ENCODE measurements at places on chromosomes 6 and 20.

- no peak for DNase-seq
These were observed 221.0 kb downstream of the NFATC2 start for GRCh38 chr20:51321343-51322163.

- no peak for DNase-seq
These were observed 354.4 kb downstream of the FRK start for GRCh38 chr6:115706324-115706723.

DNA sequence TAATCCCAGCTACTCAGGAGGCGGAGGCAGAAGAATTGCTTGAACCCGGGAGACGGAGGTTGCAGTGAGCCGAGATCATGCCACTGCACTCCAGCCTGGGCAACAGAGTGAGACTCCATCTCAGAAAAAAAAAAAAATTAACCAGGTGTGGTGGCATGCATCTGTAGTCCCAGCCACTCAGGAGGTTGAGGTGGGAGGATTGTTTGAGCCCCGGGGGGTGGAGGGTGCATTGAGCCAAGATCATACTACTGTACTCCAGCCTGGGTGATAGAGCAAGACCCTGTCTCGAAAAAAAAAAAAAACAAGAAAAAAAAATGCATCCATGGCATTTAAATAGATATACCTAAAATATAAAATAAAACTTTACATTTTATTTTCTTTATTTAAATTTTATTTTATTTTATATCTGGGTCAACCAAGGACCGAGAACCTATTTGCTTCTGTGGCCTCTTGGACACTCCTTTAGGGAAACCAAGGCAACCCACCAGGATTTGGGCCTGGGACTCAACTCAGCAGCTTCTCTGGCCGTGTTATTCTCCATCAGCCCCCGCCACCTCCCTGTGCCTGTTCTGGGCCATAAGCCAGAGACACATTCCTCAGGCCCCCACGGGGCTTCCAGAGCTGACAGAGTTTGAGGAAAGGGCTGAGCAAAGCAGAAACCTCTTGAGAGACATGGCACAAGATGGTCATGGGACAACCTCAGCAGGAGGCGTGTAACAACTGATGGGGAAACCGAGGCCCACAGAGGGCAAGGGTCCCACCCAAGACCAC is 6.2 kb downstream of the SNTA1 start:
- DNase-seq: no peak

GRCh38 chr6:15626878-15627674 is 35.8 kb downstream of the DTNBP1 start:
- no peak for DNase-seq

- no peak for DNase-seq
These were observed 73.4 kb downstream of the GFOD1 start for GRCh38 chr6:13413900-13414555.

- DNase-seq: no peak
These were observed 79.4 kb downstream of the SNX5 start for GRCh38 chr20:17889226-17889625.

- DNase-seq: no peak
These were observed 16.1 kb downstream of the MTG2 start for GRCh38 chr20:62198931-62199330.

GRCh38 chr20:62387219-62387913 is 463 bp downstream of the RPS21 start:
- peak; percentile 20 for DNase-seq

DNA sequence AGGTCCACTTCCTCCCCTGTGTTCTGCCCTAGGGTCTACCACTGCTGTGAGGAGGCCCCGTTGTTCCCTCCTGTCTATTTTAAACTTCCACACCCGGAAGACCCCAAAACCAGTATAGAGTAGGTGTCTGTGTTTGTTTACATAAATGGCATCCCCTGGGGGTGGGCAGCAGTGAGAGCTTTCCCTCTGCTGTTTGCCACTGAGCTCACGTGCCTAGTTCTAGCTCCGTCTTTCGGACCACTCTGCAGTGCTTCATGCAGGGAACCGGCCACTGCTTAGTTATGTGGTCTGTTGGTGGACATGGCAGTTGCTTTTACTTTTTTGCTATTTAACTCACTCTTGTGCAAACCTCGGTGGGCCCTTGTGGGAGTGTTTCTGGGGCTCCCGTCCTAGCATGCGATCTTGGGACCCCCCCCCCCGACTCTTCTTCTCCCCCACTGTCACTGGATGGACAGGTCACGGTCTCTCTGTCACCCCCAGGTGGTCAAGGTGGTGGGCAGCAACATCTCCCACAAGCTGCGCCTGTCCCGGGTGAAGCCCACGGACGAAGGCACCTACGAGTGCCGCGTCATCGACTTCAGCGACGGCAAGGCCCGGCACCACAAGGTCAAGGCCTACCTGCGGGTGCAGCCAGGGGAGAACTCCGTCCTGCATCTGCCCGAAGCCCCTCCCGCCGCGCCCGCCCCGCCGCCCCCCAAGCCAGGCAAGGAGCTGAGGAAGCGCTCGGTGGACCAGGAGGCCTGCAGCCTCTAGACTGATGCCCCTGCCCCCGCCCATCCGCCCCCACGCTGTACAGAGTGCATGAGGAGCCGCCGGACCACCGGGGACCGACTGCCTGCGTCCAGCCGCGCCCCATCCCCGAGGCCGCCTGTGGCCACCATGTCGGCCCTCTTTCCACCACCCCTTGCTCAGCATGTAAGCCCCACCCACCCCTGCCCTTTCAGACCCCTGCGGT is 40.9 kb downstream of the VSTM2L start:
- no peak for DNase-seq

DNA sequence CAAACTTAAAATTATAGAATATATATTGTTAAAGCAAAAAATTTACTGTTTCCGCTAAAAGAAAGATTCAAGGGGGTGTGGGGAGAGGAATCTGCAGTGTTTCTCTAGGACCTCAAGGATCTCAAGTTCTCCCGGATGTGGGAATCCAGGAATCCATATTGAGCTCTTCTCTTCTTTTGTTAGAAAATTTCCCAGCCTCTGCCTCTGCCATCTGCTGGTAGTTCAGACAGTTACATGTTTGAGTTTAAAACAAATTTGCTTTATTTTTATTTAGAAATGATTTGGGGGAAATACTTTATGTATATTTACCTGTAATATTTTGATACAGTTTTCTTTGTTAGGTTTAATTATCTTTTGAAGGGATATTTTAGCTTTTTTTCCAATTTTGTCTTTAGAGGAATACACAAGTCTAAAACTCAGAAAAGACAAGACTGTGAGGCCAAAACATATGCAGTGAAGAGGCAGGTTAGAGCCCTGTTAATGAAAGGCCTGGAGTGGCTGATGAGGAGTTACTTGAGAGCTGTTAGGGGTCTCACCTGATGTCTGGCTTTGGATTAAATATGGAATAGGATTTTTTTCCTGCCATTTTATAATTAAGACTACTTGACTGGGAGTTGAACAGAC is 268.8 kb downstream of the ARID1B start:
- no peak for DNase-seq

DNA sequence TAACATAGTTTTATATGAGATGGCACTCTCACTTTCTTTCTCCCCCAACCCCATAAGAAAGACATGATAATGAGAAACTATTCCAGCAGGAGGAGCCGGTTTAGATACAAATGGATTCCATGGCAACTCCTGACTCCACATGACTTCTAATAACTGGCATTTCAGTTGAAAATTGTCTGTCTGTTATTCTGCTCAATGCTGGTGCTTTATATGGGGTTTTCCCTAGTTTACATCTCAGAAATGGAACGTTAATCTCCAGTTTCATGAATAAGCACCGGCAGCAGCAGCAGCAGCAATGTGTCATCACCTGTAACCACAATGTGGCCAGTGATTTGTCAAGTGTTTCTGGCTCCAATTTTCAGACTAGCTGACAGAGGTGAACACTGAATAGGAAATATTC is 8.0 kb upstream of the SIM1 start:
- peak; percentile 88 for DNase-seq

- DNase-seq: no peak
These were observed 5.3 kb downstream of the TRIM10 start for GRCh38 chr6:30155520-30156261.

DNA sequence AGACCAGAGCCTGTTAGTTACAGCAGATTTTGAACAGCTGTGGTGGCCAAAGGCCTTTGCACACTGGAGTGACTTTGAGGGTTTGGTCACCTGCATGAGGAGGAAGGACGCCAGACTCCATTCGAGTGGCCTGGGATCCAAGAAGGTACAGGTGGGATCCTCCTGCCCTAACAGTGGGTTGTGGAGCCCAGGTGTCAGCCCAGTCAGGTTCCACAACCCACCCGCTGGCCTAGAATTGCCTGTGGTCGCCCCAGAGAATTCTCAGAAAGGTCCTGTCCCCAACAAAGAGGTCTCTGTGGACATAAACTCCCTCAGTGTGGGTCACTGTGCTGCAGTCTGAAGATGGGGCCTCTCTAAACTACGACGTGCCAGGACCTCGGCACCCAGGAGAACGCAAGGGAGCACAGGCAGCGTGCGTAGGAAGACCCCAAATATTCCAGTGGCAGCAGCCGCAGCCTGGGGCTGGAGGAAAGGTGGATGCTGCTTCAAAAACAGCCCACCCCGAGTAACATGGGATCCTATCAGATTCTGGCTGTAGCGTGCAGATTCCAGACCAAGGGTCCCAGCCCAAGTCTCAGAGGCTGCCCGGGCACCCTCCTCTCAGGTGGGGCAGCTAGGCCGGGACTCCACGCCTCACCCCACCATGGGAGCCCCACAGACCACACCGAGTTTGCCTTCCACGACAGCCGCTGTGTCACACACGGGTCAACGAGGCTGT is 16.0 kb downstream of the ACSS1 start:
- DNase-seq: no peak

DNA sequence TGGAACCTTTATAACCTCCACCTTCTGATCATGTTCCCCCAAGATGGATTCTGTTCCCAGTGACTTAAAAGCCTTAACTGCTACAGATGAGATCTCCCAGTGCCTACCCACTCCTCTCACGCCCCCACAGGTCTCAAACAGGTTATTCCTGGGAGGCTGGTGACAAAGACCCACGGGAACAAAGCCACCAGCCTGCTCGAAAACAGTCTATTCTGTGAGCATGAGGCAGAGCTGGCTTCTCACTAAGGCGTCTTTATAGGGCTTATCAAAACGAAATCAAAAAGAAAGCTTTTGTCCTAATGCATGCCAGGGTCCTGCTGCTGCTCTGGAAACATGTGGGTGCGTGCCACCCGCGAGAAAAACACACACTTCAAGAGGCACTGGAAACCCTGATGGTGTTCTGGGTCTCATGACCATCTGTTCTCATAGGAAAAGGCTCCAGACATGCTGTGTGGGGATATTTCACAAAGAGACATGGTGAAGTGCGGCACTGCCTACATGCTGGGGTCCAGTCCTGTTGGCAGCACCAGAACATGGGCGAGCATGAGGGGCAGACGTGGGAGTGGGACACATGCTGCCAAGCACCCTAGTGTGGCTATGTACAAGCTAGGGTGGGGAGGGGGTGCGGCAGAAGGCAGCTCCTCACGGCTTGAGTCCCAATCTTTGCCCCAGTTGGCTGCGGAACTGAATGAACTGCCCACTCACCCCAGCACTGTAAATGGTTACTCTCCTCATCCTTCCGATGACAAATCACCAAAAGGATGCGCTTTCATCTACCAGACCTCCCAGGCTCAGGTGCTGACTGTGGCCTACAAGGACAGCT is 2.1 kb downstream of the FKBP1A start:
- no peak for DNase-seq

- no peak for DNase-seq
These were observed 67.5 kb downstream of the ELOVL2 start for GRCh38 chr6:10976571-10976970.

DNA sequence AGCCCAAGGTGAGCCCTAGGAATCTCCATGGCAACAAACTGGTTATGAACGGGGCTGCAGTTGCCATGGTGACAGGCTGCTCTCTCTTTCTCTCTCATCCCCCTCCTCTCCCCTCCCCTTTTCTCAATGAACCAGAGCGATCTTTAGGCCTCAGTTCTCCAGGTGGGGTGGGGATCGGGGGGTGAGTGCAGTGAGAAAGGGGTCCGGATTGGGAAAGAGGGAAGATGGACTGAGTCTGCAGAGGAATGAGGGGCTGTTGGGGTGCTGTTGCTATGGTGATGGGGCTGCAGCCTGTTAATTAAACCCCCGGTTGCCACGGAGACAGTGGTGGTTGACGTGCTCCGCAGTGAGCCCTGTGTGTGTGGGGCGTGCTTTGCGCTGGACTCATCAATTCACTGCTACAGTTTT is 3.6 kb upstream of the SLC12A5 start:
- no peak for DNase-seq

GRCh38 chr6:161198176-161198575 is 75.7 kb downstream of the AGPAT4 start:
- no peak for DNase-seq

DNA sequence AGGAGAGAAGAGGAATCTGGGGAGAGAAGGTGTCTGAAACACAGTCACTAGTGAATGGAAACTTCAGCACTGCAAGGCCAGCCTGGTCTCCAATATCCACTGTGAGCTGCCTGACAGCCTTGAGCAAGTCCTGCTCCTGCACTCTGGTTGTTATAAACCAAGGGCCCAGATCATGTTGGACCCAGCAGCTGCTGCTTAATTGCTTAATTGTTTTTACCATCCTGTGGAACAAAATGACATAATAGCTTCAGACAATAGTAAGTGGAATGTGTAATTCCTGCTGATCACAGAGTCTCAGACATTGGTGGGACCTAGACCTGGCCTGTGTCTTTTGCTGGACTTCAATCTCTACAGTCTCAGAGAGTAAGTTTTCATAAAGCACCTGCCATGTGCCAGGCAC is 833.7 kb downstream of the TFAP2A start:
- no peak for DNase-seq

DNA sequence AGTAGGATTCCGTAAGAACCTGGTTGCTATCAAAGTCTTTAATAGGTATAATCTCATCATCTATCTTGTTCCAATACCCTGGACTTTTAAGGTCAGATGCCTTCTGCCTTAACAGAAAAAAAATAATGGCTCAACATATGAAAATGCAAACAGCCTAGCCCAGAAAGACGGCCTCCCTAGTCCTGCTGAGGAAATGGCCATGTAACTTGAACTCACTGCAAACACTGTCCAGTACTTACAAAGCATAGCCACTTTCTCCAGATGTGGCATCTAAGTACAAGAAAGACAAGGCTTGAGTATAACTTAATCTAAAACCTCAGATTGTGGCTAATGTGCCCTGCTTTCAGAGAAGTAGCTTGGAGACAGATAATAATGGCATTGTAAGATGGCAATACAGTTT is 26.5 kb downstream of the FASTKD5 start:
- DNase-seq: no peak

DNA sequence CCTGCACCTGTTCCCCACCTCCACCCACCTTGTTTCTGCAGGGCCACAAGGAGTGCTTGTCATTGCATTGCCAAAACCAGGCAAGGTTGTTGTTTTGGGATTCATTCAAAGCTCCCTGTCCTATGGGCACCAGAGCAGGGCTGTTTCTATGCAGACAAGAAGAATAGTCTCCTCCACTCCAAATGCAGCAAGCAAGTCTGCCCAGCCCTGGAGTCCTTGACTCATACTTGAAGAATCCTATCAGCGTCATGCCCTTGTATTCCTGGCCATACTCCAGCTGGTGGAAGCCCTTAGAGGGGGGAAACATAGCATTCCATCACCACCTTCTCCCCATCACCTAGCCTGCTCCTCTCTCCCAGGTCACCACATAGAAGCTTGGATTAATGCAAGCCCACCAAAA is 145.3 kb upstream of the ECI2 start:
- no peak for DNase-seq

- peak; percentile 78 for DNase-seq
These were observed 62.9 kb upstream of the ZNF217 start for GRCh38 chr20:53656293-53657202.

All from activated CD4-positive, alpha-beta T cell treated with anti-CD3 and anti-CD28 coated beads, Interleukin-10, Interleukin-2, amounts not matched to agents 100 ng/mL and 50 ng/mL, durations not matched to agents 16 hours and 8 hours (primary cell).